ENCODE measurements at places on chromosomes 5 and 9.
A peak's percentile ranks its signal among the peaks of the same experiment; 100 is the strongest.

- no peak for DNase-seq
These were observed 34.1 kb downstream of the BNIP1 start for GRCh38 chr5:173178369-173178910.

- no peak for DNase-seq
These were observed 26.9 kb downstream of the DAP start for GRCh38 chr5:10734037-10734709.

DNA sequence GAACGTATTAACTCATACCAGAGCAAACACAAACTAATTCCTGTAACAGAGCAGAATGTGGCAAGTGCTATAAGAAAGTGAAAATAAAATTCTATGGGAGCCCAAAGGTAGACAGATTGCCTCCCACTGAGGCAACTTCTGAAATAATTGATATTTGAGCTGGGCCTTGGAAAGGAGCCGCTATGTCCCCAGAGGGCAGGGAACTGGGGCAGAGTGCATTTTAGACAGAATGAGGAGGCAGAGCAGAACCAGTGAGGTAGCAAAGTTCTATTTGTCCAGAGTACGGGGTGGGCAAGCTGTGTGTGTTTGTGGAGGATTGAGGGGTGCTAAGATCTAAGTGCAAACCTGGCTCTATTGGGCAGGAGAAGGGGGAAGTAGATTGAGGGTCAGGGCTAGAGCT lies 19.8 kb downstream of the CDO1 start:
- DNase-seq: no peak

- DNase-seq: no peak
These were observed 755 bp downstream of the CDKN2B start for GRCh38 chr9:22008384-22008716.

- DNase-seq: no peak
These were observed 284.7 kb downstream of the SMARCA2 start for GRCh38 chr9:2299843-2300205.

DNA sequence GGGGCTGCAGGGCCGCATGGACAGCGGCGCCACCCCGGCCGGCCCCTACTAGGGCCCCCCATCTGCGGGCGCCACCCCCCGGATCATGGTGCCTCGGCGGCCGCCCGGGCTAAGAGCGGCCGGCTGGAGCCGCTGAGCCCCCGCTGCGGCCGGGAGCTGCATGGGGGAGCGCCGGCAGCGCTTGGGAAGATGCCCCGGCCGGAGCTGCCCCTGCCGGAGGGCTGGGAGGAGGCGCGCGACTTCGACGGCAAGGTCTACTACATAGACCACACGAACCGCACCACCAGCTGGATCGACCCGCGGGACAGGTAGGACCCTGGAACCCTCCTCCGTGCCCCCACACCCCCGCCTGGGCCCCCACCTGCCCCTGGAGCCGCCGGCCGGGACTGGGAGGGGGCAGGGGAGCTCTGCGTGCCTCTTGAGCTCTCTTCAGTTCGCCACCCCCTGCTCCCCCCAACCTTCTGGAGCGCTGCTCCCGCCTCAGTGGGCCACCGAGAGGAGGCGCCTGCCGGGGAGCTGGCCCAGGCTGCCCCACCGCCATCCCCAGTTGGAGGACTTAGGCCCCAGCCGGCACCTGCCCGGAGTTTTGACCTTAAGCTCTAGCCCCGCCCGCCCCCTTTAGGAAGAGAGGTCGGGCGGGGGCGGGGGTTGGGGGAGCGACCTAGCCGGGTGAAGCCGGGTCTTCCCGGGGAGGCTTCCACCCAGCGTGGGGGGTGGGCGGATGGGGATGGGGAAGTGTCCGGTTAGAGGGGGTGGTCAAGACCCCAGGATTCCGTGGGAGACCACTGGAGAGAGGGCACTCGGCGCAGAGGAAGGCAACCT lies 730 bp downstream of the WWC1 start:
- DNase-seq: no peak

GRCh38 chr5:43609752-43610151 lies 6.8 kb downstream of the NNT start:
- DNase-seq: no peak

DNA sequence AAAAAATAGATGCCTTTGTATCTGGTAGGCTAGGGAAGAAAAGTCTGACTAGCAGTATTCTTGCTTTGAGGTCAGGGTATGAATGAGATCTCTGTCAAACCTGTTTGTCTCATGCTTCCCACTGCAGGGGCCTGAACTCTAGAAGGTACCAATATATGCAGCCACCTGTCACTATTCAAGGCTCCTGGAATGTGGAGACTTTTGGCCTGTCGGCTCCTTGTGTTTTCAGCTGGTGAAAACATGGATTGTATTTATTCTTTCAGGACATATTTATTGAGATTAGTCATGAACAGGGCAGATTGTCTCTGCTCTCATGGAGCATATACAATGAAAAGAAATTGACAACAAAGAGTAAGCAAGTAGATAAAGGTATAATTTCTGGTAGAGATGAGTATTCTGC lies 255.8 kb downstream of the ARHGAP26 start:
- DNase-seq: no peak

DNA sequence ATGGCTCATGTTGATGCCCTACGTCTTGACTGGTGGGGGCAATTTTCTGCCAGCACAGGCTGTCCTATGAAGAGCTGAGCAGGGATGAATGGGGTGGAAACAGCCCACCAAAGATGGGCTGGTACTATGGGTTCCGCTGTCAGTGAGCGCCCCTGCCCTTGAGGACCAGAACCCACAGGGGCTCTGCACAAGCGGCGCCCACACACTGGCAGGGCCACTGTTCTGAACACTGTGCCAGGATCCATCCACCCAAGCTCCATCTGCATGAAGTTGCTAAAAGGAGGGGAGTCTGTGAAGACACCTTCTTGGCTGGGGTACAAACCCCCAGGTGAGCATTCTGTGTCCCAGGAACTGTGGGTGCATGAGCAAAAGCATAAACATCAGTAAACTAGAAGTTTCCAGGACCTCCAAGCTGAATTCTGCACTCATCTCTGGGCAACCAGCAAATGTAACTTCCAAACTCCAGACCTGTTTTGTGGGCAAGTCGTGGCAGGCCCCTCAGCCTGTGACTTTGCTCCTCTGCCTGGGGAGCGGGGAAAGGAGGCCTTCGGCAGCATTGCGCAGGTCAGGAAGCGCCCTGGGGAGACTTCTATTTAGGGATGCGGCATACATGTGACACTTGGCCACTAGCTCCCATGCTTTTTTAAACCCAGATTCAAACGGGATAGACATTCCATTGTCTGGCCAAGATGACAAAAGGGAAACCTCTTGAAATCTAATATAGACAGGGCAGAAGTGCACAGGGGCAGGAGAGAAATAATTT lies 48.9 kb downstream of the PTPN3 start:
- no peak for DNase-seq

DNA sequence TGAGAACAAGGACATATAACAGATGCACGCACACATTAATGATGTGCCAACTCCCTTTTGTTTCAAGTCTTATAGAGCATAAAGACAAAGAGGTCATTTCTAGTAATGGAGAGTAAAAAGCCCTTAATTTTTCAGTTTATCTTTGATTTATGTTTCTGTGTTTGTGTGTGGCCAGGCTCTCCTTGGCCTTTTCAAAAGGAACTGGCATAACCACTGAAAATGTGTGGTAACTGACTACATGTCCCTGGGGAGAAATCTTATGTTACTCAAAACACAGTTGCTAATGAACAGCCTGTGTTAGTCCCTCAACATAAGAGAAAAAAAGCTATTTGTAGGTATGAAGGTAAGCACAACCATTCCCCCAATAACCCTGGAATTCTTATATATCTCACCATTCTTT lies 47.6 kb upstream of the SHOC1 start:
- DNase-seq: no peak

DNA sequence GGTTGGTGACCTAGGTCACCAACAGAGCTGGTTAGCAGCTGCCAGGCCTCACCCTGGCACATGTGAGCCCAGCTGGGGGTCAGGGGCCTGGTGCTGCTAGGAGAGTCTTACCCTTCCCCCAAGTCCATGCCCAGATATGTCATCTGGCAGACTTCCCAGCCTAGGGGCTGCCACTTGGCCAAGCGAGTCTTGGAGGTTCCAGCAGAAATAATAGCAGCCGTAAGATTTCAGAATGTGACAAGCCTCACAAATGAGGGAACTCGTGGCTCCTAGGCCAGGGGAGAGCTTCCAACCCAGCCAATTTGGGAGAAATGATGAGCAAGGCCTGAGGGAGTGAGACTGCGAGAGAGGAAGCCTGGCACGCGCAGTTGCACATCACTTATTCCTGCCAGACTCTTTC lies 11.1 kb downstream of the URM1 start:
- no peak for DNase-seq

DNA sequence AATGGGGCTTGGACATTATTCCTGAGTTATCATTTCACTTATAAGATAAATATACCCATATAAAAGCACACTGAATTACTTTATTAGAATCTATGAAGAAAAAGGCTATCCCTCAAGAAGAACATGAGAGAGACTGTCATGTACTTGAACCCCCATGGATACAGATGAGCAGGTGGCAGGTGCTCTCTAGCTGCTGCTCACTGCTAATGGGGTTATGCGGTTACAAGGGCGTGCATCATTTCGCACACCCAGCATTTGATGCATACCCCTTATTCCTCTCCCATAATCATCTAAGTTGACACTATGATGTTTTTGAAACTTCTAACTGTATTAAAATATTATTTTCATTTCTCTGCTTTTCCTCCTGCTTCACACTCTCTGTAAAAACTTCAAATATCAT lies 16.4 kb downstream of the ITK start:
- no peak for DNase-seq

- no peak for DNase-seq
These were observed 855 bp upstream of the ARHGAP26 start for GRCh38 chr5:142769251-142769792.

DNA sequence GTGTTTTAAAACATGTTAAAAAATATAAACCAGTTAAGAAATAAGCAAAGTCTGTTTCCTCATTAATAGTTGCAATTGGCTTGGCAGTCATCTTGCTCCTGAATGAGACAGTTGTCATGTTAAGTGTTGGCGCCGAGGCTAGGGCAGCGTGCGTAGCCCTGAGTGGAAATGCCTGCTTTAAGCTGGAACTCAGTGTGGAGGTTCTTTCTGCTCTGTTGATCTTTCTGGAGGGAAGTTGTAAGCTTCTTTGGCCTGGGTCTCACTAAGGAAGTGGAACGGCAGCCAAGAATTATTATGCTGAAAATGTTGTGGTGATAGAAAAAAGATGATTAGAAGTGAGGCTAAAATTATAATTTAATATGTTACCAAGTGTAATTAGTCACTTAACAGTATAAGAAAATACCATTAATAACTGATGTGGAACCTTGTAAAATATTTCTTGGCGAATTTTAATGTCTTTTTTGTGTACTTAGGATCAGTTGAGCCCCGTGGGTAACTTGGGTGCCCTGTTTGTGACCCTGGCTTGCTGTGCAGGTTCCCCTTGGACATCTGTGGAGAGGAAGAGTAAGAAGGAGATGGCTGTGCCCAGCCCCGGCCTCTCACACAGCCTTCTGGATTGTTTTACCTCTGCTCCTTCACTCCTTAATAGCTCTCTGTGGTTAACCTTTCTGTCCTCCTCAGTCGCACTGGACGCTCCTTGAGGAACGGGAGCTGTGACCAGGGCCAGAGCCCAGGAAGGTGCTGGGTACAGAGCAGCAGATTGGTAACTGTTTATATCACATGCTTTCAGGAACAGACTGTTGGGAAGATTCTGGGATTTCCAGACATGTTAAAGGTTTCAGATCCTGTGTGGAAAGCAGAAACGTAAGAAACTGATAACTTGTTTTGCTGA lies 31.0 kb downstream of the PCBD2 start:
- no peak for DNase-seq

- no peak for DNase-seq
These were observed 25.4 kb upstream of the RASGRF2 start for GRCh38 chr5:80934751-80935150.

DNA sequence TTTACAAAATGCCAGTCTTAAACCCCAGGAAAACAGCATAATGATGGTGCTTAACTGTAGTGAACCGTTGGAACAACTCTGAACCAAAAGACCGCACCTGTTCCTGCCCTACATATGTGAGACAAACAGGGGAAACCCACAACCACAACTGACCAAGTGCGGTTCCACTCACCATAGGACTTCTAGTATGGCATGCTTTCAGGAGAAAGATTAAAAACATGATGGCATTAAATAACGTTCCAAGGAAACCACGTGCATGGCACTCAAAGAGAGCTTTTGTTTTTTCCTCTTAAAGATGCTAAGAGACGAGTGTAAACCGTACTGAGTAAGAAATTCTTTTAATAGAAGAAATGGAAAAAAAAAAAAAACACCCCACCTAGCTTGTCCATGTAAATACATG lies 119.8 kb downstream of the SSBP2 start:
- no peak for DNase-seq

DNA sequence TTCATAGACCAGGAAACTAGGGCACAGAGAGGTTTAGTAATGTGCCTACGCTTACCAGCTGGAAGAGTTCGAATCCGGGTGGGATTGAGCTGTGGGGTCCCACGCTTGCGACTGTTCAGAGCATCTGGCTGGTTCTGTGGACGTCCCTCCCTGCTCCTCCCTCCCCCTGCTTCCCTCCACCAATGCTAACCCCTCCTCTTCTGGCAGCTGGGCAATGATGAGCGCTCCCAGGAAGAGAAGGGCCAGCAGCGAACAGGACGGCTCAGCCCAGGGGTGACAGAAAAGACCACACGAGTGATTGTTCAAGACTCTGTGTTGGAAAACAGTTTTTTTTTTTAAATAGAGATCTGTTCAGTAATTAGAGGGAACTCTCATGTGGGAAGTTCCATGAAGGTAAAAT lies 6.9 kb downstream of the FAM163B start:
- DNase-seq: no peak

GRCh38 chr5:113917997-113918396 lies 404.5 kb downstream of the YTHDC2 start:
- no peak for DNase-seq

DNA sequence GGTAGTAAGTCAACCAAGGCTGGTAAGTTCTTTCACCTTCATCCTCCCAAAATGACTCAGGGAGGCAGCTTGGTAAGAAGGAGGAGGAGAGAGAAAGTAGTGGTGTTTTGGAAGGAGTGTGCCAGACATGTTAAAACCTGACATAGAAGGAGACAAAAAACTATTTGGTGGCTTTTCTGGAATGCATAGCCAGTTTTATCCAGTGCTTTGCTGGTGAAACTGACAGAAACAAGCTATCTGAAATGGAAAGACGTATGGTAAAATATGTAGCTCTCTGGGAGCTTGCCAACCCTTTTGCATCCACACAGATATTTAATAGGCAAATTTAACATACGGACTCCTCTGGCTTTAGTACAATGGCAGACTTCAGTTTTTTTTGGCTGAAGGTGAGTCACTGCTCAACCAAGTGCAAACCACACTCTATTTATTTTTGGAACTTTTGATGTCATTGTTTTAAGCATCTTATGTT lies 45.4 kb downstream of the RAB14 start:
- DNase-seq: no peak

DNA sequence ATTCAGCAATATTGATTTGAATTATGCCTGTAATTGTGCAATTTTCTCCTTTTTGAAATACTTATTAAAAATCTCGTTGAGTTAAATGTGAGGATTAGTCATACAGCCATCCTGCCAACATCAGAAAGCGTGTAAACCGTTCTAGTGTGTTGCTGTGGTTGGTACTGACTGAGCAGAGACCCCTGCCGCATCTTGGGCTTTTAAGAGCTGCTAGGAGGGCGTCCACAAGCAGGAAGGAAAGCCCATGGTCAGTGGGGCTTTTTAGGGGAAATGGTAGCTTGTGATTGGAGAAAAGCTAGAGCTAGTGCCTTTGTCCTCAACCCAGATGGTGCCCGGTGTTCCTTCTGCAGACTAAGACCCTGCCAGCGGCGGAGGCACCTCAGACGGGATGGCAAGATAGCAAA lies 1.3 kb downstream of the SDHA start:
- DNase-seq: peak; percentile 47

Measured in HAP-1 (cell line).